SJSA1 (cell line): ENCODE measurements at places on chromosomes 2 and 18. TPM values are rescaled to one million over a fixed set of nuclear protein-coding genes. Genes with fewer than 3 reads are reported as not detected.

The CCDC68 gene
- total RNA-seq = 0.03 TPM in 1 of 2 replicates, not detected in the other

The USP40 gene
- total RNA-seq = 25.4 and 38.0 TPM in 2 replicates

DNA sequence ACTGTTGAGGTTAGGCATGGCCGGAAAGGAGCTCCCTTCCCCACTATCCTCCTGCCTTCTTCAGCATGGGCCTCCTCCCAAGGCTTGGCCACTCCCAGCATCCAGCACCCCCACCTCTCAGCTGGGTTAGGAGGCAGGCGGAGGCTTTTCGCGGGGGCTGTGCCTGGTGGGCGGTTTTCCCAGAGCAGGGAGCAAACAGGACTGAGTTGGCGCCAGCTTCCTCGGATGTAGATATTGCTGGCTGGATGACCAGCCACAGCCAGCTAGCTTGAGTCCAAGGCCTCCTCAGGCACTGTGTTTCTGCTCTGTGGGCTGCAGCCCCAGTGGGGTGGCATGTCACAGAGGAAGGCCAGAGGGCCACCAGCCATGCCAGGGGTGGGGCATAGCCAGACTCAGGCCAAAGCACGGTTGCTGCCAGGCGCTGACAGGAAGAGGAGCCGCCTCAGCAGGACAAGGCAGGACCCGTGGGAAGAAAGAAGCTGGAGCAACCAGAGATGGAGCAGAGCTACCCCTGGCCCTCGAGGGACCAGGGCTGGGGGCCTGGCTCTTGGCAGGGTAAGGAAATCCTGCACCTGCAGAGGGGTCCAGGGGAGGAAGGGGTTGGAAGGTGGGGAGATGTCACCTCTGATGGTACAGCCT is at the start of gene TCF23:
TCF23 (plus strand) TSS at position 204 of the 639 bp plus-strand sequence; CDS start at position 334, 130 bp downstream.
- no peak for DNase-seq

GRCh38 chr18:75063196-75063595 is 145.7 kb downstream of the PTGR3 start:
- DNase-seq = no peak

DNA sequence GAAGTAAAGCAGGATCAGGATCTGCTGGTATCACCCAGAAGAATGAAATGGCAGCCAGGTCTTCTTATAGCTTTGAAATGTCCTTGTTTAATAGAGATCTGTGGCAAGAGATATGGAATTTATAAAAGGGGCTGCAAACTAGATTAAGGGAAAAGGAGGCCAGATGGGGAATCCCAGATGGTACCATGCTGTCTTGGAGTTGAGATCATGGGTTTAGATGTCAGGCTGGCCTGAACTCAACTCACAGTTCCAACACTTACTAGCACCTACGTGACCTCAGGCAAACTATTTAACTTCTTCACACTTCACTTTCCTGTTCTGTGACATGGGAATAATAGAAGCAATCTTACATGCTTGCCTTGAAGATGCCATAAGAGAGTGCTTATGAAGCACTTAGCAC is 188.2 kb downstream of the ALK start:
- no peak for DNase-seq

The FAM237A gene
- total RNA-seq = not detected in 2 replicates
